Cardiac fibroblast (primary cell): ENCODE measurements at places on chromosomes 13 and 19.

GRCh38 chr13:95676105-95676761 is 706 bp upstream of the DNAJC3 start:
- peak; percentile 46 for DNase-seq

DNA sequence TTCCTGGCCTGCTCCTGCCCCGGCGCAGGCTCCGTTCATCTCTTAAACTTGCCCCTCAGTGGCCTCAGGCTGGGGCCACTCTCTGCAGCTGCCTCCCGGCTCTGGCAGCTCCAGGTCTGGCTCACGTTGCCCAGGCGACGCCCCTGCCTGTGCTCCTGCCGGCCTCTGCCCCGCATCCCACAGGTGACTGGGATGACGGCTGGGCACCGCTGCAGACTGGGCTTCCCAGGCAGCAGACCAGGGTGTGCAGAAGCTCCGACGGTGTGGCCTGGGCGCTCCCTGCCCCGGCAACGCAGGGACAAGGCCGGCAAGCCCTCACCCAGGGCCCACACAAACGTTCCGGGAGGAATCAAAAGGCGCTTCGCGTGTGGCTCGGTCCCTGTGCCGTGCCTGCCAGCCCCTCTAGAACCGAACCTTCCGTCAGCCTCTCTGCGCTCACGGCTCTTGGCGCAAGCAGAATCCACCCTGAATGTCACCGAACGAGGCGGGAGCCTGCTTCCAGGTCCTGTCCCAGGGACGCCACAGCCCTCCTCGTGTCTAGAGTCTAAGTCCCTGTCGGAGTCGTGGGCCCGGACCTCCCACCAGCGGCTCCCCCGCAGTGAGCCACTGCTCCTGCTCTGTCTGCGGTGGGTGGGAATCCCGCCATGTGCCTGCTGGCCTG is 64.8 kb downstream of the MLLT1 start:
- DNase-seq: no peak

- no peak for DNase-seq
Measured at GRCh38 chr19:1041835-1042685, 2.2 kb downstream of the ABCA7 start.

DNA sequence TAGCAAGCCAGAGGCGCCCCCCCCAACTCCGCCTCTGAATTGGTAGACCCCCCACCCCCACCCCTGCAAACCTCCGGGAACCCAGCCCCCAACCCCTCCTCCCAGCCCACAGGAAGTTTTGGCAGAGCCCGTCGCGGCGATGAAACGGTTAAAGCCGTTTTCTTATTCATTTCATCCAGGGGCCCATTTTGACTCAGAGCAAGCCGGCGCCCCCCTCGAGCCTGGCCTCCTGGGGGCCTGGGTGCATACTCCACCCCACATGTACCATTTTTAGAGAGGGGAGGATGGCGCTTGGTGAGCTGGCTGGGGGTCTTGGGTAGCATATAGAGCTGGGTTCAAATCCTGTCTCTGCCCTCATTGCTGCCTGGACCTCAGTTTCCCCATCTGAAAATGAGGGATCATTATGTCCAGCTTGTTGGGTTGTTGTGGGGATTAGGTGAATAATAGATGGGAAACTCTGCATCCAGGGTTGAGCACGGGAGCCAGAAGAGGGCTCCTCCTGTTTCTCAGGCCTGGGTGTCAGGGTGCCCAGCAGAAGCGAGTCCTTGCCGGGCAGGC is 7.9 kb upstream of the JUNB start:
- DNase-seq: no peak

DNA sequence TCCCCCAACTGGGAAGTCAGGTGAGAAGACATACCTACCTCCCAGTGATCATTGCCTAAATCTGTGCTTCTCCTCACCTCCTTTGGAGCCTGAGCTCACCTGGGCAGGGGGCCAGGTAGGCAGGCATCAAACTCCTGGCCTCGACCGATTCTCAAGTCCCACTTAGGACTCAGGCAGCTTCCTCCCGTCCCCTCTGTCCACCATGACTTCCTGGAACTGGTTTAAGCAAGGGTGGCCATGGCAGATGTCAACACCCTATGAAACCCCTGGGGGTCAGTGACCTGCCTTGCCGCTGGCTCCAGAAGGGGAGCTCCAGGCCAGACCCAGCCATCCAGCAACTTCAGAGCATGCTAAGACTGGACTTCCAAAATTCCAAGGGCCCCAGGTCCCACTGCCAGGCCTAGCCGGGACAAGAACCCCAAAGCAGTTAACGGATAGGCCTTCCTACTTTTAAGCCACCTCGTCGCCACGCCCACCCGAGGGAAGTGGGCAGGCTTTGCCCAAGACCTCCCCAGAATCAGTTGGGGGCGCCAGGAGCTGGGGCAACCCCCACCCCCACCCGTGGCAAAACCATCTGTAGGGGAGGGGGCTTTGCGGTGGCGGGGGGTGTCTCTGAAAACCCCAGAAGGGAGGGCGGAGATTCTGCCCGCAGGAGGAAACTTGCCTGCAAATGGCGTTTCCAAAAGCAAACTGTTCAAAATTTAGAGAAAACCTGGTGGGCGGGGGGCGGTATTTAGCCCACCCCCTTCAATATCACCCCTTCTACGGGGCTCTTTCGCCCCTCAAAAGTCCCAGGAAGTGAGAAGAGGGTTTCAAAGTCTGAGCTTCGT is 657 bp downstream of the PLIN3 start:
- DNase-seq: peak; percentile 45

DNA sequence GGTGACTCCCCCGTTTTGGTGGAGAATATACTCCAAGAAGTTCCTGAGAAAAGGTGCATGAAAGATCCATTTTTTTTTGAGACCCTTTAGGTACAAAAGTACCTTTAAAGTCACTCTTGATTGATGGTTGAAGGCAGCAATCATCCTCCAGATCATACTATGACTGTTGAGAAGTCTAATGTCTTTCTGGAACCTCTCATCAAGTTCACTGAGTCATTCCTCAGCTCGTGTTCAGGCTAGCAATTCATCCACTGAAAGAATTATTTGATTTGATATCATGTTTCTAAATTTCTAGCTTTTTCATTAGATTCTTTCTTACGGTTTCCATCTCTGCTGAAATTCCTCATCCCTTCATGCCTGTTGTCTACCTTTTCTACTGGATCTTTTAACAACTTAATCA is 65.1 kb upstream of the GJB6 start:
- no peak for DNase-seq

DNA sequence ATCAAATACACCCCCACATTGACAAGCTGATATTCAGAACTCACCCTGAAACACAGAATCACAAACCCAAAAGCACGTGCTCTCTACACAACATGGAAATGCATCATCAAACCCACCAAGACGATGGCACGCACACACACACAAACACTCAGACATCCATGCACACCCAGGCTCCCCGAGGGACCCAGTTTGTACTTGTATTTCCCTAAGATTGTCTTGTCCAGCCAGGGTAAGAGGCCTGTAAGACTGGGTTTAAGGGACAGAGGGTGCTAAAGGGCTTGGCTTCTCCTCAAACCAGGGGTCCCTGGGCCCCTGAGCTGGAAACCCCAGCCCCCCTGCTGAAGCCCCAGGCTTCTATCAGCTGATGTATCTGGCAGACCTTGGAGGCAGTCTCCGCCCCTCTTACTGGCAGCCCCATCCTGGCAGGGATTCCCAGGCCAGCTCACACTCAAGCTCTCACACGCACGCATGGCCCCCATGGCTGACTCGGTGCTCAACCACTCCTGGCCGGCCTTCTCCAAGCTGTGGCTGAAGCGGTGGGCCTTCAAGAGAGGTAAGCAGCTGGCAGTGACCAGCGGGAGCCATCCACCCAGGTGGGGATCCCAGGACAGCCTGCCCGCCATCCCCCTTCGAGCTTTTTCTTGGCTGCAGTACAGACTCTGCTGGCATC is 6.5 kb downstream of the ARHGEF18 start:
- DNase-seq: peak; percentile 47

DNA sequence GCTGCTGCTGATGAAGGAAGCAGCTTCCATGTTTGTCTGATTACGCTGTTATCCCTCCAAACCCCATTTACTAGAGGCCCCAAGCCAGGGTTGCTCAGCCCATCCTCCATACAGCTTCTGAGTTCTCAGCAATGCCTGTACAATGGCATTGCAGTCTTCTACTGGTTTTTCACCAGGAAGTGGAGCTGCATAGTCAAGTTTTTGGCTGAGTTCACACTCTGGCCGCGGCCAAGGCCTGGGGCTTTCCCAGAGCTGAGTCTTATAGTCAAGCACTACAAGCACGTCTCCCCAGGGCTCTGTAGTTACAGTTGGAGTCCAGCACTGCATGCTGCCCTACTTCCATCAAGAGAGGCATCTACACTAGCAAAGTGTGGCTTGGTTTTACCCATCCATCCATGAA is 182.5 kb downstream of the POU4F1 start:
- DNase-seq: peak; percentile 9

GRCh38 chr19:38170334-38170733 is 53.7 kb downstream of the DPF1 start:
- no peak for DNase-seq
